ENCODE measurements at places on chromosomes 7 and 10.

GRCh38 chr10:119834188-119834587, 38.5 kb downstream of the MCMBP start:
- DNase-seq = no peak

GRCh38 chr10:64329510-64329909, 808.3 kb downstream of the REEP3 start:
- no peak for DNase-seq

DNA sequence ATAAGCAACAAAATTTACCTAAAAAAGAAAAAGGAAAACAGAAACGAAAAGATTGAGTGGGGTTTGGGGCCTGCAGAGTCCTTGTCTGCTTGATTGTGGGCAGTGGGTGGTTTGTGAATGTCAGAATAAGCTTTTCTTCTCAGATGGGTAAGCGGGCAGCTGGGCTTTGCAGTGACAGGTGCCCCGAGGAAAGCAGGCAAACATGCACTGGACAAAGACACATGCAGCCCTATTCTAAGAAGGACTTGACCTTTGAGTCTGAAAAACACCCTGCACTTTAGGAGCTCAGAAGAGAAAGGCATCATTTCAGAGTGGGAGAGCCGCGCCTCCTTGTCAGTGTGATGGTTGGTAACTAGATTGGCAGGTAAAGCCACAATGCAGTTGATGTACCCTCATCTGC, 562.7 kb downstream of the PTPRN2 start:
- DNase-seq = no peak

DNA sequence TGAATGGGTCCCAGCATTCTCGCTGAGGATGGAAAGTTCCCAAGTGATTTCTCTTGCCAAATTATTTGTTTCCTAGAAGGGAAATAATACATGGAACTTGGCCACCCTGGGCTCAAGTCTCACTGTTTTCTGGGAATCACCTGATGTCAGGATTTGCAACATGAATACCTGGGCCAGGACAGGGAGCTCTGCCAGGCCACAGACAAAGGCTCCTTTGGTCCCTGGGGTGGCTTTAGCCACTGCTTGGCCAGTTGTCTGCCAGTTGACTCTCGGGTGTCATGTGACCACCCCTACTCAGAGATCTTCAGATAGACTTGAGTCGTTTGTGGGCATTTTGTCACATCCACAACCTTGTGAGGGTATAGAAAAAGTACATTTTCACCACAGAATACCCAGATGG, 258.0 kb upstream of the HABP2 start:
- DNase-seq = no peak

- DNase-seq = no peak
Measured at GRCh38 chr7:118250860-118251494, 26.5 kb downstream of the ANKRD7 start.

DNA sequence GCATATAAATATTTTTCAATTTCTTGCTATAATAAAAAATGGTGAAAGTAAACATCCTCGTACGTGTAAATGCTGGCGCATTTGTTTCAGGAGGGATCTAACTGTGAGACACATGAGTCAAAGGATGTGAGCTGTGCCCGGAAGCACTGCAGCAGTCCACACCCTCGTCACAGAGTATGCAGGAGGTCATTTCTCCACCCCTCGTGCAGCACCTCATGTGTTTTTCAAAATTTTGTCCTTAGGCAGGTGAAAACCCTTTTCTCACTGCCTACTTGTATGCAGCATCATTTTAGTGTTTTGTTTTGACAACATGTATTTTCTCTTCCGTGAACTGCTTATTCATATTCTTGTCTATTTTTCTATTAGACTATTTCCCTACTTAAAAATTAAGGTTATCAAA, 162.7 kb downstream of the AVL9 start:
- DNase-seq = no peak

DNA sequence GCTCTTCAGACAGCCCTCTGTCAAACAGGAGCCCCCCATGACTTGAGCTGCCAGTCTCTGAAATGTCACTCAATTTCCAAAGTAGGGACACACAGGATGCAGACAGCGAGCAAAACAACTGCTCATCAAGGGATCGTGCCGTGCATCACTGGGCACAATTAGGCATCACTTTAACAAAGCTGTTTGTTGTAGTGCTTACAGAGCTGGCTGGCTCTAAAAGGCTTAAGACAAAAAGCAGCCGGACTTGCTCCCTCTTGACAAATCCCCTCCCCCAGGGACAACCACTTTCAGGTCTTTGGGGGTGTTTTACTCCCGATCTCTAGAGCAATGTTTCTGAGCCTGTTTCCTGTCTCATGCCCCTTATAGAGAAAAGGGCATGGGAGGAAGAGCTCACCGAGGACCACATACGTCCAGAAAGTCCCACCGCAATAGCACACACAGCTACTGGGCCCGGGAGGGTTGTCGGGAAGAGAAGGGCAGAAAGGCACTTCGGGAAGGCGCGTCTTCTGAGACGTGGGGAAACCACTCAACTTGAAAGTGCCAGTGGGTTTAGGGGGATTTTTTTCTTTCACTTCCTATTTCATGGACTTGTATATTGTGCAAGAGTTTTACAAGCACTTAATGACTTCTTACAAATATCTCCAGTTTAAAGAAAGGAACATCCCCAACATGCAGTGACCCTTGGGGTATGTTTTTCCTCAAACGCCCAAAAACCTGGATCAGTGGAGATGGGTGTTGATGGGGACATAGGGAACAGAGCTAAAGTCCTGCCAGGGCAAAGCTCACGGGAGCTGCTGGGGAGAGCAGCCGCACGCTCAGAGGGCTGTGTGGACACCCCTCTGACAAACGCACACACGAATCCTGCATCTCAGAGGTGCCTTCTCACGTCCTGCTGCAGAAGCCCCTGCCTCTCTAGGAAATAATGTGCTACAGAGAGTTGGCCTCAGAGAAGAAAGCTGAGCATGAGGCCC, 27.1 kb downstream of the LRRC20 start:
- DNase-seq = no peak

DNA sequence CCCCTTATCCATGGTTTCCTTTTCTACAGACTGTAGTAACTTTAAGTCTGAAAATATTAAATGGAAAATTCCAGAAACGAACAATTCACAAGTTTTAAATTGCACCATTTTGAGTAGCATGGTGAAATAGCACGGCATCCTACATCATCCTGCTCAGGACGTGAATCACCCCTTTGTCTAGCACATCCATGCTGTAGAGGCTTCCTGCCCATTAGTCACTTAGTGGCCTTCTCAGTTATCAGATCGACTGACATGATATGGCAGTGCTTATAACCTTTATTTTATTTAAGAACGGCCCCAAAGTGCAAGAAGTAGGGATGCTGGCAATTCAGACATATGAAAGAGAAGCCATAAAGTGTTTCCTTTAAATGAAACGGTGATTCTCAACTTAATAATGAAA, 82.7 kb downstream of the CPXM2 start:
- no peak for DNase-seq

GRCh38 chr10:26407406-26407969, 30.7 kb upstream of the APBB1IP start:
- no peak for DNase-seq

DNA sequence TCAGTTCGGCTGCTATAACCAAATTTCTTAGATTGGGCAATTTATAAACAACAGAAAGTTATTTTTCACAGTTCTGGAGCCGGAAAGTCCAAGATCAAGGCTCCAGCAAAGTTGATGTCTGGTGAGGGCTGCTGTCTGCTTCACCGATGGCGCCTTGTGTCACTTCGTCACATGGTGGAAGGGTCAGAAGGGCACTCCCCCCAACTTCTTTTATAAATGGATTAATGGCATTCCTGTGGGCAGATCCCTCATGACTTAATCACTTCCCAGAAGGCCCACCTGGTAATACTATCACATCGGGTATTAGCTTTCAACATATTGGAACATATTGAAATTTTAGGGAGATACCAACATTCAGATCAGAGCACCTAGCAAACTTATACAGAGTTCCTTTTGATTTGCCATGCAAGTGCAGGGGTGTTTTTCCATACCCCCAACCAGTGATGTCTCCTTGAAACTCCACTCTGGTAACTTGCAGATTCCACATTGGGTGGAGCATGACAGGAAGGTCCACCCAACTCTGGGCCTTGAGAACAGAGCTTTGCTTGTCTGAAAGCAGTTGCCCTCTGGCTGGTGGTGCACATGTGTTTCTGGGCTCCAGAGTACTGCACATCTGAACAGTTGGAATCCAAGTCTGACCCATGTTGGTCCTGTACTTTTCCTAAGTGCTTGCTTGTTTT, 85.1 kb upstream of the KMT2E start:
- DNase-seq = no peak

DNA sequence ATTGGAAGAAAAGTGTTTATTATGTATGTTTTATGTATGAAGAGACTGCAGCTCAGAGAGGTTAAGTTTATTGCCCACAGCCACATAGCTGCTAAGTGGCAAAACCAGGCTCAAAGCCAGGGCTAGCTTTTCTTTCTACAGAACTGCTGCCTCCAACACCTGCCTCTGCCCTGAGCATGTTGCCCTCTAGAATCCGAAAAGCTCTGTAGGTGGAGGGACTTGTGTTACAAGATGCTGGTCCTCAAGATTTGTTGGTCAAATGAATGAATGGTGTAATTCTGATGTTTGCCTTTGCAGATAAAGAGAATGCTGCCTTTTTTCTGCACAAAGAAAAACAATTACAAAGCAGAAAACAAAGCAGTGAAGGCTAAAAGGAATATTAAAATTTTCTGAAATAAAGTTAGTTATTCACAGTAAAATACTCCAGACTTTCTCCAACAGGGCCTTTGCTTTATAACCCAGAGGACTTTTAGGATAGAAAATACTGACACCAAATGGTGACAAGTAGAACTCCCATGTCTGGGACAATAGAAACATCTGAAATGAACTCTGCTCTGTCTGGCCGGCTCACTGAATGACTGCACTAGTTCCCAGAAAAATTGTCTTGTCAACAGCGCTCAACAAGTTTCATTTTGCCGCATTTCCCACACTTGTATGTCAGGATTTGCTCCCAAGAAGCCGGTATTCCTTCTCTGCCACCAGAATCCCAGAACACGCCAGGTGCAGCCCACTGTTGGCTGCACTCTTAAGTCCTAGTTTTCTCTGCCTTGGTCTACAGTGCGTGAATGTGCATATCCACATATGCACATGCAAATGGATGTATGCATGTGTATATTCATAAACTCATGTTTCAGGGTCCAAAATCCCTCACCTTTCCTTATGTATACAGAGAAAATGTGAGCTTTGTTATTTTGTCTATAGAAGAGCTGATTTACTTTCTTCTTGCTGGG, 11.0 kb upstream of the DNTT start:
- peak; percentile 2 for DNase-seq

DNA sequence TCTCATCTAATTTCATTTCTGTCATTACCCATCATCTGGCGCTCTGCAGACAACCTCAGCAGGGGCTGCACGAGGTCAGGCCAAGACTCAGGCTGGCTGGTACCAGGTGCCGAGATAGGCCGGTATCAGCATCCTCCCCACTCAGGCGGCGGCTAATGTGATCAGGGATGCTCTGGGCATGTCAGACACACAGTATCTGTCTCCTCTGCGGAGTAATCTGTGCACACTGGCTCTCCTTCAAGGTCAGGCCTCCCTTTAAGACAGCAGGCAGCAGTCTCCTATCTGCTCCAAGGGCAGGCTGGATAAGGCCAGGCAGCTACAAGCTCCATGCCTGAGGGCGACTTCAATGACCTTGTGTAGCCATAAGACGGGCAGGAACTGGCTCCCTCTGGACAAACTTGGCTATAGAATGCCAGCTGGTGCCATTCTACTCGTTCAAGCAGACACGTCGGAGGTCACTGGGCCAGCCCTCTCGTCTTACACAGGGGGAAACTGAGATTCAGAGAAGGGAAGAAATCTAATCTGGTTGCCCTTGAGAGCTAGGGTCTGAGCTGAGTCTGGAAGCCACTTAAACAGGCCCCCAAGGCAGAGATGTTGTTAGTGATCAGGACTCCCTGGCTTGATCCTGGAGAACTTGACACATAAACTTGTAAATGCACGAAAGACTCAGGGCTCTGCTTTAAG, 59.3 kb downstream of the ARHGAP22 start:
- DNase-seq = no peak

- no peak for DNase-seq
Measured at GRCh38 chr10:44745920-44746319, 165.2 kb upstream of the TMEM72 start.

DNA sequence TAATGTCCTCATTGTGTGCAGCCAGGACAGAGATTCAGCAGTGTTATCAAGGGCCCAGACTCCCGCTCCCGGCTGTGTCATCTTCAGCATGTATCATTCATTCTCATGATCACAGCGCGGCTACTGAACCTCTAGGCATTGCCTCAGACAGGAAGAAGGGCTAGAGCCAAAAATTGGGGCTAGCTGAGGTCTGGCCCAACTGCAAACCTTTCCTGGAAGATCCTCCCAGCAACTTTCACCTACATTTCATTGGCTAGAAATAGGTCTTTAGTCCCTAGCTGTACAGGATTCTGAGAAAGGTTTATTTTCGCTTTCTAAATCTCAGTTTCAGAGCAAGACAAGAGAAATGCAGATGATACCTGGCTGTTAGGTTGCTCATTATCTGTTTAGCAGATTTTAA, 81.9 kb downstream of the CREM start:
- DNase-seq = no peak

DNA sequence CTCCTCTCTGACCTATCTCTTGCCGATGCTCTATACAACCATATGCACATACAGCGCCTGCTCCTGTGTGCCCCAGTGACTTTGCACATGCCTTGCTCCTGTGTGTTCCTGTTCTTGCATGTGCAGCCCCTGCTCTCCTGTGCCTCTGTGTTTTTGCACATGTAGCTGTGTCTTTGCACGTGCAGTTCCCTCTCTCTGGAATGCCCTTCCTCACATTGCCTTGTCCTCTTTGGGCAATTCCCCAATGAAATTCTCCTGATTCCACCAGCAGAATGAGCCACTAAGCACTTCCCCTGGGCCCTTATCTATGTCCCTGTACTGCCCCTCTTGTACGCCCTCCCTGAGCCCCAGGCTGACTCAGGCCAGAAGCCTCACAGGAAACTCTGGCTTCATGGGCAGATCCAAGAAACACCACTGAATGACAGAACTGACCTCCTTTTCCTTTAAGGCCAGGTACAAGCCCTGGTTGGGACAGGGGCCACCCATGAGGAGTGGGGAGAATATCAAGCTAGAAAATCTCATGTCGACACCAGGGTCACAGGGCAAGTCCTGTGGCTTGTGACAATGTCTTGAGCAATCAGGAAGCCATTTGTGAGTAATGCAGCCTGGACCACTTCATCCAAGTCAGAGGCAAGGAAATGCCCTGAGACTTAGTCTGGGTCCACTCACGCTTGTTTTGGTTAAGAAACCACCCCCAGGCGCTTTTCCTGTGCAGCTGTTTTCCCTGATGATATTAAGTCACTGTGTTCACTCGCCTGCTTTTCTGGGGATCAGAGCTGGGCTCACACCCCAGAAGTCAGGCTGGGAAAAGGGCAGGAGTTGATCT, 1.9 kb upstream of the ARHGAP22 start:
- DNase-seq = no peak

- no peak for DNase-seq
Measured at GRCh38 chr7:155922067-155922816, 110.0 kb upstream of the SHH start.

Data from NCI-H1417 treated with DMSO at 0.1 percent for 48 hours (cell line).